Bronchial epithelial cell (primary cell): ENCODE measurements at places on chromosomes 6 and 20. TPM values are rescaled to one million over a fixed set of nuclear protein-coding genes. Genes with fewer than 3 reads are reported as not detected.

ADGRF1 gene
- total RNA-seq: 5.5 and 10.1 TPM in 2 replicates

OGFRL1 gene
- 10.0 and 20.4 TPM in 2 replicates for total RNA-seq

TFAP2A gene
- 3.4 and 6.3 TPM in 2 replicates for total RNA-seq

BTBD9 gene
- 4.5 and 9.6 TPM in 2 replicates for total RNA-seq

AKAP7 gene
- total RNA-seq: 1.3 and 1.7 TPM in 2 replicates

STX11 gene
- total RNA-seq: 0.26 and 0.51 TPM in 2 replicates

LGSN gene
- under 0.01 TPM in 2 replicates for total RNA-seq

NOTCH4 gene
- 0.26 and 0.38 TPM in 2 replicates for total RNA-seq

ADGRF5 gene
- not detected in 2 replicates for total RNA-seq
